ENCODE measurements at places on chromosomes 5 and 9. TPM values are rescaled to one million over a fixed set of nuclear protein-coding genes. Genes with fewer than 3 reads are reported as not detected.
A peak's percentile ranks its signal among the peaks of the same experiment; 100 is the strongest.

DNA sequence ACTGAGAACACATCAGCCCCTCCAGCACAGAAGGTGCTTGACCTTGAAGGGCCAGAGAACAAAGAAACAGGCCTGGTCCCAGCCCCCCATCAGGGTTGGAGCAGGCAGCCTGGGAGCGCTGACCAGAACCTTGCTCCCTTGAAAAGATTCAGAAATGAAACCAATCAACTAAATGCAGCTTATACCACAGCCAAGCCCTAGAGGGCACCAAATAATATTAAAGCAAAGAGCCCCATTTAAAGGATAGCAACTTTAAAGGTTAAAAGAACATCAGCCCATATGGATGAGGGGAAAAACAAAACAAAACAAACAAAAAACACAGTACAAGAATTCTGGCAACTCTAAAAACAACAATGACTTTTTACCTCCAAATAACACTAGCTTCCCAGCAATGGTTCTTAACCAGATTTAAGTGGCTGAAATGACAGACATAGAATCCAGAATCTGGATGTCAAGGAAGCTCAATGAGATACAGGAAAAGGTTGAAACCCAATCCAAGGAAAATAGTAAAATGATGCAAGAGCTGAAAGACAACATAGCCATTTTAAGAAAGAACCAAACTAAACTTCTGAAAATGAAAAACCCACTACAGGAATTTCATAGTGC lies 471.9 kb downstream of the MTRR start:
- DNase-seq: peak; percentile 21

DNA sequence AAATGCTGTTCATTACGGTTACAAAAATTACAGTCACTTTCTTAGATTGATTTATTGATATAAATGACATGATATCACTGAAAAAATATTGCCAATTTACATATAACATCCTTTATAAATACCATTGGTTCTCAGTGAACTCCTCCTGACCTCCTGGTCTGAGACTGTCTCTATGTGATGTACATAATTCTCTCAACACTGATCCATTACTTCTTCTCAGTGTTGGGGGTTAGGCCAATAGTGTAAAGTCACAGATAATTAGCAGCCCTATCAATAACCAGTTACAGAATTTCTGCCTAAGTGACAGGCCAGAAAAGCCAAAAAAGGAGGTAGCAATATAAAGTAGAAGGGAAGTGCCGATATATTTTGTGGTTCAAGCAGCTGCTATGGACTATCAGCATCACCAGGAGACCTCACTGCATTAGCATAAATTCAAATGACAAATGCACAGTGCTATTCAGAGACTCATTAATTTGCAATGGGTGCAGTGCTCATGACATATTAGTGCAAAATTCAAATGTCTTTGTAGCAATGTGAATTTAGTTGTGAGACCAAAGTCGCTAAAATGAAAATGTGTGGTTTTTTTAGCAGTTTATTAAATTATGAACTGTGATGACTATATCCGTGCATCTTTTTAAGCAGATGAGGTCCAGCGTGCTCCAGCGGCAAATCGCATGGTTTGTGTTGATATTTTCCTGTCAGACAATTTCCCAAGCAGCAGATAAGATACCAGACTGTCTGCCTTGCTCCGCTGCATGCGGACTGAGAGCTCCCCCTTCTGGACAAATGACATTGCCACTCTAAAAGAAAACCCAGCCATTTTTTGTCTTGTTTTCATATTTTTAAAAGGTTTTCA lies 144.6 kb downstream of the CETN3 start:
- peak; percentile 31 for DNase-seq

- DNase-seq: no peak
Measured at GRCh38 chr9:33703430-33704102, 91.8 kb upstream of the PRSS3 start.

Gene NME5
- not detected for total RNA-seq

Gene FOXD1
- total RNA-seq: 17.0 TPM

Gene SLC45A2
- not detected for total RNA-seq
